ENCODE measurements at places on chromosomes 3 and 15.

GRCh38 chr15:88656760-88657221 is 18.0 kb downstream of the ISG20 start:
- no peak for DNase-seq

DNA sequence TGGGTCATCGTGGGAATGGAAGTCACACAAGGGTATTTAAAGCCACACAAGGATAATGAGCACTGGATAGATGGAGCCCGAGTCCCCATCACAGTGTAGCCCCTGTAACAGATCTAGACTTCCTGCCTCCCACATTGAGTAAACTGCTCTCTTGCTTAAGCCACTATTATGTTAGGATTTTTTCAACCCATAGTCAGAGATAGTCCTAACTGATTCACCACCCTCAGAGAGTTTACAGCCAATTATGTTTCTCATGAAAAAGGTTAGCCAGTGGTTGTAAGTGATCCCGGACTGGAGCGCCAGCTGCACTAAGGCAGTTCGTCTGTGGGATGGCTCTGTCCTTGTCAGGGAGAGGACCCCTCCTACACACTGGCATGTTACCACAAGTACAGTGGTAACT is 77.0 kb downstream of the KLF13 start:
- no peak for DNase-seq

DNA sequence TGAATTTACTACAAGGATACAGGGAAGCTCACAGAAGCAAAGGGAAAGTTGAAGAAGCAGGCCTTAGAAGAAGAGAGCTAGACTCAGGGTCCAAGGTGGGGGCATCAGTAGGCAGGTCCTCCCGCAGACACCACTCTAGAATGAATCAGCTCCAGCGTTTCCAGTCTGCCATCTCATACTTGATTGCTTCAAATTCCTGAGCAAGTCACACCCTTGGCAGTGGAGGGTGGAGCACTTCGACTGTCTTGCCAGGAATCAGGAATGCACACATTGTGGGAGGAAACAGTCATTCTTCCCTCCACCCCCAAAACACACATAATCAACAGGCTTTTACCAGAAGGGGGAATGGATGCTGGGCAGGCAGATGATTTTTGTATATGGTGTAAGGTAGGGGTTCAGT is 78.5 kb downstream of the CHCHD6 start:
- no peak for DNase-seq

- no peak for DNase-seq
Measured at GRCh38 chr3:128745742-128746141, 19.8 kb downstream of the RAB7A start.

GRCh38 chr3:127718245-127718915 is 45.6 kb downstream of the ABTB1 start:
- DNase-seq, result no peak

DNA sequence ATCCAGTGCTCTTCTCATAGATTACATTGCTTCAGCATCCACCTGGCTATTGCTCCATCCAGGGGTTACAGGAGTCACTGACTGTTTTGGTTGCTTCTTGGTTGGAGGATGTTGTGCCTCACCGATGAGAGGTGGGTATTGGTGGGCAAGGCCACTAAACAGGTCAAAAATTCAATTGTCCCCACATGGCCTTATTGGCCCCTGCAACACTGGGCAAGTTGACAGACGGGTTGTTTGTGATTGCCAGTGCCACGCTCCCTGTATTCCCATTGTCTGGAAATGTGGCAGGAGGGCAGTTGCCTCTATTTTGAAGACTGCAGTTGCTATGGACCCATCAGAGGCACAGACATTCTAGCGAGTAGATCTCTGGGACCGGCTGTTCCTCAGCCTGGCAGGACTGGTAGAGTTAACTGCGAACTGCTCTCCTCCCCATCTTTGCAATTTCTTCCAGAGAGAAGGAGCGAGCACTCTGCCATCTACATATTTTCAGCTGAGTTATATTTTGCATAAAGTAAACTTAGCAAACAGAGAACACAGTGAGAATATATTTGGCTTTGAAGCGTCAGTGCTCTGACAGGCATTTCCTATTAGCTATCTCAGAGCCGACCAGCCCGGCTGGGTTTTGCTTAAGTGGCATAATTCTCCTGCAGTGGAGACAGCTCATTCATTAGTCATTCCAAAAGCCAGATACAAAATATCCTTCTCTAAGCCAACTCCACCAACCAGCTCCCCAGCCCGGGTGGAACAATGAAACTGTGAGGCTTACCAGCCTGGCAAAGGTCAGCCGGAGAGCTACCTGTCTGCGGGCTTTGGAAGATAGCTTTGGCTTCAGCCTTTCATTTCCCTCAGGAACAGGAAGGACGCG is 26.0 kb upstream of the MAGEF1 start:
- DNase-seq, result no peak

- no peak for DNase-seq
Measured at GRCh38 chr3:168925568-168925967, 737.9 kb downstream of the MECOM start.

DNA sequence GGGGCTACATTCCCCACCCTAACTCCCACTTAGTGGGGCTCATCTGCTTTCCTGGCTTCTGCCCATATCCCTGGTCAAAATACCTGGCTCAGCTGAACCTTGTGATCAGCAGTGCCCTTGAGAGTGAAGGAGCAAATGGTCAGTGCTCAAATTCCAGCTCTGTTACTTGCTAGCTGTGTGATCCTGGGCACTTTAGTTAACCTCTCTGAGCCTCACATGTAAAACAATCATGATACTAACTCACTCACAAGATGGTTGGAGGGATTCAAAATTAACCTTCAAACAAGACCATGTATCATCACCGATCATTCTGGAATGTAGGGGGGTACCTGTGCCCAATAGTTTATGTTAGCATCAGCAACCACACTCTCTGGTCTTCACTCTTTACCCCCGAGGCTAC is 325.6 kb upstream of the TLE3 start:
- DNase-seq, result no peak

DNA sequence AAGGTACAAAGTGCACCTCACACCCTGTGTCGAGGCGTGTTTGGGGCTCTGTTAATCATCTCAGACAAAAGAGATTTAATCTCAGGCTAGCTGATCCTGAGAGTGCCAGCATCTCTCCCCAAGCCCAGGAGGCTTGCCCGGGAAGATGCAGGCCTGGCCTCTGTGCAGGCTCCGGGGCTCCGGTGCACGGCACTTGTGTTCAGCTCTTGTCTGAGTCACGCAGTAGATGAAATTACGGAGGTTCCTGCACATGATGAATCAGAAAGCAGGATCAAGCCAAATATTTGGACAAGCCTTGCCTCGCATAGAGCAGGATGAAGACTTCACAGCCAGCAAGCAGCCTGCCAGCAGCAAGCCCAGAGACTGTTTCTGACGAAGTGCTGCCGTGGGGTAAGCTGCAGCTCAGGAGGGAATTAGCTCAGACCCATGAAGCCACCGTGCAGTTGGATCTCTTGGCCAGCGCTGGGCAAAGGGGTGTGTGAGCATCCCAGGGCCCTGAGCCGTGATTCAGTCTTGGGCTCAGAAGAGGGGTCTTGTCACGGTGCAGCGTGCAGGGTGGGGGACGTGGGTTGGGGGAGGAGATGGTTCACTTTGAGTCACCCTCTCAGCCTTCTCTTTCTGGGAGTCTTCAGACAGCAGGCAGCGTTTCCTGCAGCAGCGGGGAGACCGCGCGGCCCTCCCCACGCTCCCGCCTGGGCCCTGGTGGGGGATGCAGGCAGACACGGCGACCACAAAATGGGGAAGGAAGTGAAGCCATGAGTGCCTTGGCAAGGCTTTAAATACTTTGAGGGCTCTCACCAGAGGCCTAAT is 89.2 kb upstream of the MEF2A start:
- no peak for DNase-seq

GRCh38 chr3:170277833-170278580 is 55.8 kb downstream of the PRKCI start:
- DNase-seq, result no peak

GRCh38 chr3:86923071-86923491 is 67.9 kb downstream of the VGLL3 start:
- DNase-seq, result no peak

DNA sequence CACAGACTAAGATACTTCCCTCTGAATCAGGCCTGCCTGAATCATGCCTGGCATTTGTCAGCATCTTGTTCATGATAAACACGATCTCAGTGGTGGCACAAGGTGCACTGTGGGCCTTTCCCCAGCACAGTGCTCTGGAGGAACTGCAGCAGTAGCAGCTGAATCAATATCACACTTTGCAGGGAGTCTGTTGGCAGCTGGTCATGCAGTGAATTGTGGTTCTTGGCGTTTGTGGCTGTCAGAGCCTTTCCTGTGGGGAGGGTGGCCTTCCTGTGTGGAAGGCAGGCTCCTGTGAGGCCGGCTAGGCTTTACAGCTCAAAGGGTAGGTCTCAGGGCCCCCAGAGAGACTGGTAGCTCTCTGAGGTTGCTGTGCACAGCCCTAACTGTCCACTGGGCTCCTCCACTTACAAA is 54.4 kb upstream of the TLE3 start:
- no peak for DNase-seq

DNA sequence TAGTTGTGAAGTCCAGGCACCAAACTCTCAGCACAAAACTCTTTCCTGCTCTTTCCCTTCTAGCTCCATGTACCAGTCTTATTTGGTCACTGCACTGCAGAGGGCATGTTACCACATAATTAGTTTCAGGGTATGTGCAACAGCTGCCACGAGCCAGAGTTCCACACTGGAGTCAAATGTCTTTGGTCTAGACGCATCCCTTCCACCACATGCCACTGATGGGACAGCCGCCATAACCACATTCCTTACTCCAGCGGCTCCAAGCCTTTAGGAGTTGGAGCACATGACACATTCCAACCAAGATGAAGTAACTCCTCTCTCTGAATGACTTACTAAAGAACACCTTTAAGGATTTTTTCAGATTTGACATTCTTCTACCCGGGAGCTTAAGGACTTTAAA is 153.4 kb downstream of the ERC2 start:
- DNase-seq, result no peak

GRCh38 chr3:13086531-13086981 is 13.3 kb upstream of the IQSEC1 start:
- DNase-seq, result no peak

- DNase-seq, result no peak
Measured at GRCh38 chr3:112233083-112233482, 60.9 kb downstream of the SLC9C1 start.

- no peak for DNase-seq
Measured at GRCh38 chr3:166223120-166223519, 385.9 kb upstream of the BCHE start.

- DNase-seq, result no peak
Measured at GRCh38 chr3:186997473-186997939, 67.2 kb downstream of the ST6GAL1 start.

- no peak for DNase-seq
Measured at GRCh38 chr15:73956743-73957135, 30.5 kb downstream of the LOXL1 start.

DNA sequence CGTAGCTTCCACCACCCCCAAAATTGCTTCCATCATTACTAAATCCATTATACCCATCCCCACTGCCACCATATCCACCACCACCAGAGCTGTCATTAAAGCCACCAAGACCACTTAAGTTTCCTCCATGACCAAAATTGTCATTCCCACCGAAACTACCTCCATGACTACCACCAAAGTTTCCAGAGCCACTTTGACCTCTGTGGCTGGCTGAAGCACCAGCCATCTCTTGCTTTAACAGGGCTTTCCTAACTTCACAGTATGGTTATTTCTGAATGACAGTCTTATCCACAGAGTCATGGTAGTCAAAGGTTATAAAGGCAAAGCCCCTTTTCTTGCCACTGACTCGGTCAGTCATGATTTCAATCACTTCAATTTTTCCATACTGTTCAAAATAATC is 24.3 kb upstream of the DENND4A start:
- DNase-seq, result no peak

DNA sequence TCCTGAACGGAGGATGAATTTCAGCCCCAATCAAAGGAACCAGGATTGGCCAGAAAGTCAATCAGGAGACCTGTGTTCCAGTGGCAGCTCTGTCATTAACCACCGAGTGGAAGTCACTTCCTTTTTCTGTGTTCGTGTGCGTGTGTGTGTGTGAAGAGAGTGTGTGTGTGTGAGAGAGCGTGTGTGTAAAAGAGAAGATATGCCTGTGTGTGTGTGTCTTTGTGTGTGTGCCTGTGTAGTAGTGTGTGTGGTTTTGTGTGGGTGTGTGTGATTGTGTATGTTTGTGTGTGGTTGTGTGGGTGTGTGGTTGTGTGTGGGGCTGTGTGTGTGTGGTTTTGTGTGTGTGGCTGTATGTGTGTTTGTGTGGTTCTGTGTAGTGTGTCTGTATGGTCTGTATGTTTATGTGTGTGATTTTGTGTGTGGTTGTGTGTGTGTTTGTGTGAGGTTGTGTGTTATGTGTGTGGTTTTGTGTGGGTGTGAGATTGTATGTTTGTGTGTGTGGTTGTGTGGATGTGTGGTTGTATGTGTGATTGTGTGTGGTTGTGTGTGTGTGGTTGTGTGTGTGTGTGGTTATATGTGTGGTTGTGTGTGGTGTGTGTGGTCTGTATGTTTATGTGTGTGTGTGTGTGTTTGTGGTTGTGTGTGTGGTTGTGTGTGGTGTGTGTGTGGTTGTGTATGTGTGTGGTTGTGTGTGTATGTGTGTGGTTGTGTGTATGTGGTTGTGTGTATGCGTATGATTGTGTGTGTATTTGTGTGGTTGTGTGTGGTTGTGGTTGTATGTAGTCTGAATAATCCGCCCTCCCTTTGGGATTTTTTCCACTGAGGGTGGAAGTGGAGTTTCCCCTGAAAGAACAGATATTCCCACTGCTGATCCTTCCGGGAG is 314.4 kb downstream of the SHQ1 start:
- DNase-seq, result no peak

All from activated naive CD4-positive, alpha-beta T cell treated with Interleukin-2 at 50 U/mL for 16 hours (primary cell).